ENCODE measurements at places on chromosomes 4 and X.

DNA sequence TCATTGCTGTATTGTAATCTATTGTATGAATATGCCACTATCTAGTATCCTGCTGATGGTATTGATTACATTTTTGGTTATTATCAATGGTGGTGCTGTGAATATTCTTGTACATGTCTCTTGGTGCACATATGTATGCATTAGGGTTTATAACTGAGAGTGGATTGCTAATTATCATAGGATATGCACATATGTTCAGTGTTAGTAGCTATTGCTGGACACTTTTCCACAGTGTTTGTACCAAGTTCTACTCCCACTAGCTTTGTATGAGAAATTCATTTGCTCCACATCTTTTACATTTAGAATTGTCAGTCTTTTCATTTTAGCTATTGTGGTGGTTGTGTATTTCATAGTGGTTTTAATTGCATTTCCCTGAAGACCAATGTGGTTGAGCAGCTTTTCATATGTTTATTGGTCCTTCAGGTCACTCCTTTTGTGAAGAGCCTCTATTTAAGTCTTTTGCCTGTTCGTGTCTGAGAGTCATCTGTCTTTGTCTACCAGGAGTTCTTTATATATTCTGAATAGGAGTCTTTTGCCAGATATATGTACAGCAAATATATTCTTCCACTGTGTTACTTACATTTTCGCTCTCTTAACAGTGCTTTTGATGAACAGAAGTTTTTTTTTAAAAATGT, 87.1 kb downstream of the TBC1D19 start:
- no peak for DNase-seq

GRCh38 chr4:3387943-3388361, 53.8 kb upstream of the HGFAC start:
- DNase-seq: no peak

DNA sequence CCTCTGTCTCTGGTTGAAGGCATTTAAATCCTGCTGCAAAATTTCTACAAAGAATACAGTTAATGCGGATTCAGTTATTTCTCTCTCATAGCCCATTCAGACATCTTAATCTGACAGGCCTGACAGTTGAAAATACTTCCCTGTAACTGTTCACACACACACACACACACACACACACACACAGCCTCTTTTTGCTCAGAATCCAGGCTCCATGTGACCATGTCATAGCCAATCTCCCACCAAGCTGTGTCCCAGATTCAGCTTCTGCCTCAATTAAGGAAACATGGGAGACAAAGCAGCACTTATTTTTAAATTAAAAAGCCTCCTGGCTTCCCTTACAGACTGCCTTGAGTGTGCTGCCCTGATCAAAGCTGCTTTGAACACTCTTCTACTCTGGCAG, 49.3 kb upstream of the EFHC2 start:
- no peak for DNase-seq

DNA sequence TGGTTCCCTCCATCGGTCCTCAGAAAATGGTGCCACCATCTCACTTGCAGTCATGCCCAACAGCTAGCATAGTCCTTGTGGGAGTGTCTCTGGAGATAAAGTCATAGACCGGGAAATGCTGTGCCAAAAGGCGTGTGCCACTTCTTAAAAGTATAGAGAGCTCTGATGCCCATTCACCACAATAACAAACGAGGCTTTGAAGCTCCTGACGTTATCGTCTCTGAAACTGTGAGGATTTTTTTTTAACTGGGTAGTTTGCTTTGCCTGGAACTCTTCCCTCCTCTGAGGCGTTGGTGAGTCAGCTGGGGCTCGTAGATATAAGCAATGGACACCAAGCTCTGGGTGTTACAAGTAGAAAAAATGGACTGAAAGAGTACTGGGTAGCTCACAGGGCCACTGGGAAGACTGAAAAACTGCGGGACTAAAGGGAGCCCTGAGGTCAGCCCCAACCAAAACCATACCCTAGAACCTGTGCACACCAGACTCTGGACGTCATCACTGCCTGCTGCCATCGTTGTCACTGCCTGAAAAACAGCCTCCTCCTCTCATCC, 89.4 kb upstream of the TRIM2 start:
- no peak for DNase-seq

DNA sequence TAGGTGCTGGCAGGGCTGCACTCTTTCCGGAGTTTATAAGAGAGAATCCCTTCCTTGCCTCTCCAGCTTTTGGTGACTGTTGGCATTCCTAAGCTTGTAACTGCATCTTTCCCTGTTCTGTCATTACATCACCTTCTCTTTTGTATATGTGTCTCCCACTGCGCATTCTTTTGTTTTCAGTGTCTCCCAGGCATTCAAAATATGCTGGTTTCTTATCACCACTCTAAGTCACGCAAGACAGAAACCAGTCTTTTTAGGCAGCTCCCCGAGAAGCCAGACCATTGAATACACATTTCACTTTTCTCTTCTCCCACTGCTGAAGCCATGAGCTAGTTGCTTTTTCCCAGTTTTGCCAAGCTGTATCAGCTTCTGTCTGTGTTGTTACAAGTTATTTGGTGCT, 71.0 kb downstream of the LAS1L start:
- DNase-seq: no peak

DNA sequence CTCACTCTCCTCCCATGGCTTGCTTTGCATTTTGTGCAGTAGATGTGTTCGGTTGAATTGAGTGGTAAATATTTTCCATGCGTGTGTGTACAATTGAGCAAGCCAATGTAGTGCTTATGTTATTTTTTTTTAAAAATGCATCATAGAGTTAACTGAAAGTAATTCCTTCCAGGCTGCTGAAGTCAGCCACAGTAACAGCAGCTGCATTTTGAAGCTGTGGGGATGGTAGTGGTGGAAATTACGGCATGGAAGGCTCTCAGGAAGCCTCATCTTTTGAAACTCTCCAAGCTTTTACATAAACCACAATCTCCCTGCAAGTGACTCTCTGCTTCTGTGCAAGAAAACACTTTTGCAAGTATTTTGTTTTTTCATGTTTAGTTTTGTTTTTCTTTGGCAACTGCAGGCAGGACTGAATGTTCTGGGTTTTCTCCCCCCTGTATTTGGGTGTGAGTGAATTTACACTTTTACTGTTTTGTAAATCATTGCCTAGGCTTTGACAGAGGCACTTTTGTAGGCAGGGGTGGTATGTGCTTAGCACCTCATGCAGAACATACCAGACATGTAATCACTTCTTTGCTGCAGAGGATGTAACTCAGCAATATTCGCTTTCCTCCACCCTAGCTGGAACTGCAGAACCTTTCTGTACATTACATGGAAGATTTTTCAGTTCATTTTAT, 56.2 kb downstream of the LRRC66 start:
- no peak for DNase-seq

- no peak for DNase-seq
Measured at GRCh38 chr4:182648766-182649165, 268.4 kb downstream of the DCTD start.

- no peak for DNase-seq
Measured at GRCh38 chrX:102978594-102978993, 41.5 kb downstream of the RAB40AL start.

DNA sequence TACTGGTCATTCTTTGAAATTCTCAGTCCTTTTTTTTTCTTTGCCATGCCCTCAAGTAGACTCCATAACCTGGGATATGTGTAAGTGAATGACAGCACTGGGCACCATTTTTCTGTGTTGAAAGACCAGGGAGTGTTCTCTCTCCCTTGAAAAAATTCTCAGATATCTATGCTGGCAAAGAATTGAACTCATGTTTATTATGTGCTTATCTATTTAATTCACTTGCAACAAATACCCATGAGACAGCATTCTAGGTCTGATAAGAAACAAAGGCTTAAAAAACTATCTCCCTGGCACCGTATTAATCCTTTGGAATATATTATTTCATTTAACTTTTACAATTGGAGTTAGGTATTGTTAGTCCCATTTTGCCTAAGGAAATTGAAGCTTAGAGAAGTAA, 36.7 kb downstream of the LARP7 start:
- no peak for DNase-seq

DNA sequence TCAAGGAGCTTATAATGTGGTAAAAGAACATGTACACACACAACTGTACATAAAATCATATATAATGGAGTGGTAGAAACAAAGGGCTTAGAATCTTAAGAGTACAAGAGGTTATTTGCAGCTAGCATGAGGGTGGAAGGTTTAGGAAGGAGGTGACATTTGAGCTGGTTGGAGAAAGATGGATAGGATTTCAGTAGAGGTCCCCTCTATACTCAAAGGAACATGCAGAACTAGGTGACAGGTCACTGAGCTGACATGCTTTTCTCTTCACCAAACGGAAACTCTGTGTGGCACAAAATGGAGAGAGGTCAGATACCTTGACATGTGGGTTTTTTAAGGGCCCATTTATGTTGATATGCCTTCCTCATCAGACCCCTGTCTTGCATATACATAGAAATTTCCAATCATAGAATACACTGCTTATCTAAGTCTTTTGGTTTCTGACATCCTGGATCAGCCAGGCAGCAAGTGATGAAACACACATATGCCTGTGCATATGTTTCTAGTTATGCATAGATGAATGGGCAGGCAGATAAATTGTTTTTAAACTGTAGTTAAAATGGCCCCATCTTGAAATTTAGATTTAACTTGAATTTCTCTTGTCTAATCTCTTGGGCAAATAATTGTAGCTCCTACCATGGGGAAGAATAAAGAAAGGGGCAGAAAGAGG, 29.3 kb downstream of the CLCN5 start:
- DNase-seq: no peak

GRCh38 chrX:136546371-136546781, 14.4 kb downstream of the VGLL1 start:
- no peak for DNase-seq

DNA sequence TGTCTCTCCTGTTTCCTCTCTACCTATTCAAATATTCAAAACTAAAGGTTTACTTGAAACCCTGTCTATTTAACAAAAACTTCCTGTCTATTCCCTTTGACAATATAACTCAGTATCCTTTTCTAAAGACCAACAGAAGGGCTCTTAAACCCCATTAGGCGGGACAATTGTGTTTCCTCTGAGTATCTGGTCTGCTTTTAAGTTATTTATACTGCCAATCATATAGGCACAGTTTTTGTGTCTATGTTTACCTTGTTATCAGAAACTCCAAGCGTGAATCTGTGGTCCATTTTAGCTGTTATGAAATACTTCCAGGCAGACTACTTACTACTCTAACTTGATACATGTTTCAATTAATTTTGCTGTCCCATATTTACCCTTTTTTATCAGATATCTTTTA, 350.0 kb upstream of the CTSO start:
- no peak for DNase-seq

DNA sequence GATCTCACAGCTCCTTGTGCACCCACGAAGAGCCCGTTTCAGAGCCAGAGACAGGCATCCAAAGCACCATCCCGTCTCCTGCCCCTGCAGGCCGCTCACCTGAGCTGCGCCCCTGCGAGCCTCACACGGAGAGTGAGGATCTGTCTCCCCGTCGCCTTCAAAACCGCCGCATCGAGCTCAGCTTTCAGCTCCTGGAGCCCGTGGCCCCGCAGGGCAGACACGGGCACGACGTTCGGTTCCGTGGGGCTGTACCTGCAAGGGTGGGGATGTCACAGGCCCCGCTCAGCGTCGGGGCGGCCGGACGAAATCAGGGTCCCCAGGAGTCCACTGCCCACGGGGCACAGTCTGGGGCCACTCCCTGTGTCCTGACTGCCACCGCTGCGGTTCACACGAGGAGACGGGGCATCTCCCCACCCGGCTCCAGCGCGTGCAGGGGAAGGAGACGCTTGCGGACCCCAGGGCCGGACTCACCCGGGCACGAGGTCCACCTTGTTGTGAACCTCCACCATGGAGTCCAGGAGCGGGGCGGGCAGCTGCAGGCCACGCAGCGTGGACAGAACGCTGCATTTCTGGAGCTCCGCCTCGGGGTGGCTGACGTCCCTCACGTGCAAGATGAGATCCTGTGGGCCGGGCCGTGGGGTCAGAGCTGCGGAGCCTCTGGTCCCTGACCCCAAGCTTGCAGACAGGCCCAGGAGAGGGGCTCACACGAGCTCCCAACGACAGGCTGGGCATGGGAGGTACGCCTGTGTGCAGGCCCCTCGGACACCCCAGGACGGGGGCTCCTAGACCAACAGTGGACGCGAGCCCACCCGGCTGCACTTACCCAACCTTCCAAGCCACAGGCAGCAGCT, 11.1 kb downstream of the GTPBP6 start:
- DNase-seq: no peak

- DNase-seq: no peak
Measured at GRCh38 chrX:128616933-128617332, 564.7 kb upstream of the ACTRT1 start.

GRCh38 chrX:39477031-39477761, 620.6 kb downstream of the BCOR start:
- DNase-seq: no peak

- no peak for DNase-seq
Measured at GRCh38 chrX:147679356-147680005, 232.2 kb upstream of the FMR1 start.

GRCh38 chrX:42420426-42420825, 357.5 kb downstream of the PPP1R2C start:
- no peak for DNase-seq

DNA sequence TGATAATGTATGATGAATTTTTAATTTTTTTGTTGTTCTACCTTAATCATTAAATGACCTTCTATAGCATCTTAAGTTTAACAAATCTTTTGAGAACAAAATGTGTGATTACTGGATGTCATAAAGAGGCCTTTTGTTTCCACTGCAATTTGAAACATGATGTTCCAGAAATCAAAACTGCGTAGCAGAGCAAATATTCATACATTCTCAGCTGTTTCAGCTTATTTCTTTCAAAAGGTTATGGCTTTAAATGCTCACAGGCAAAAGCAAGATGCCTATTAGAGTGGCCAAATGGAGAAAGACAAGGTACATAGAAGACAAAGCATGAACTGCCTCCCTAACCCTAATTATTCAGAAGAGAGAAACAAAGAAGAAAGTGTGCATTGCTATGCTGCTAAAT, 233.0 kb upstream of the SLC7A11 start:
- DNase-seq: no peak

- DNase-seq: no peak
Measured at GRCh38 chr4:122346036-122346435, 32.8 kb upstream of the ADAD1 start.

GRCh38 chr4:13920111-13920875, 292.8 kb upstream of the BOD1L1 start:
- DNase-seq: no peak

GRCh38 chrX:39453889-39454621, 643.7 kb downstream of the BCOR start:
- no peak for DNase-seq

- no peak for DNase-seq
Measured at GRCh38 chrX:131816551-131817136, 206.5 kb upstream of the STK26 start.

GRCh38 chr4:185730387-185730786, 81.6 kb downstream of the SORBS2 start:
- no peak for DNase-seq

GRCh38 chrX:110037178-110037577, 34.3 kb downstream of the TMEM164 start:
- DNase-seq: no peak

DNA sequence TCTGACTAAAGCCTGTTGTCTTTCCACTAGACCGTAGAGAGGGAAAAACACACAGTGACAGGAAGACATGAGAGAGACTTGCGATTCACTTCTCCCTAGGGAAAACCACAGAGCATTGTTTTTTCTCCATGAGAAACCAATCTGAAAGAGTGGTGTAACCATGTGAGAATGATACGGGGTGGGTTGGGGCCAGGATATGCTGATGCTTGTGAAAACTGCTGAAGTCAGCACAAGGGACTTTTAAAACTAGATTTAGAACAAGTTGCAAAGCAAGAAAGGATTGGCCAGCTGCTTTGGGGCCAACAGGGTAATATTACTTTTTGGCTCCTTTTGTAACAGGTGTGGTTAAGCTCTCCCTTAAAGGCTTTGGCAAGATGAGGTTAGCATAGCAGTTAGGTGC, 66.1 kb downstream of the NHSL2 start:
- DNase-seq: no peak
